ENCODE measurements at places on chromosomes 5 and 9.

GRCh38 chr5:124923131-124923530 is 176.7 kb upstream of the ZNF608 start:
- peak; percentile 97 for DNase-seq

- no peak for DNase-seq
Observed at GRCh38 chr9:128298535-128299482, 22.7 kb downstream of the SWI5 start.

DNA sequence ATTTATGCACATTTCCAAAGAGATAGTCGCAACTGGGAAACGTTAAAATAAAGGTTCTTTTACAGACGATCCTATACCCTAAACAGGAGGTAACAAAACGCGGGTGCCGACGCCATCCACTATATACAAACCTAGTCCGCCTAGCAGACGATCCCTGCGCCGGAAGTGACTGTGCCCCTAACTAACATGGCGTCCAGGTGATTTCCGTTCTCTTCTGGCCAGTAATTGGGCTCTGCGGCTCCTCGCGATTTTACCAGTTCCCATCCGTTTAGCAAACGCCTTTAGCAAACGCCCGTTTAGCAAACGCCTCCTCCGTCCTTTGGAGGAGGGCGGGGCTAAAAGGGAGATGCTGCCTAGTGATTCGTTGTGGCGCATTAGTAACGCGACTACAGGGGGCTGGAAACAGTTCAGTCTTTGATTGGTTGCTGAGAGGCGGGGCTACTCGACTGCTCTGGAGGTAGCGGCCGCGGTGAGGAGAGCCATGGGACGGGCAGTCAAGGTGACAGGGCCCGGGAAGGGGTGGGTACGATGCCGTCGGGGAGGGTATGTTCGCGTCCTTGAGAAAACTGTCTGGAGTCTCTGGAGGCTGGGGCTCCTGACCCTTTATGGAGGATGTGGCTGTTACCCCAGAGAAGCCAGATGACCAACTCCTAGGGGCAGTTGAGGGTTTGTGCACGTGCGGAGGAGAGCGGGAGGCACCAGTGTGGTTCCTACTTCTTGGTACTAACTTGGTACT is at the start of gene LYRM7:
LYRM7 (plus strand) TSS at position 405 of the 736 bp plus-strand sequence; CDS start at position 482, 77 bp downstream.
- peak; percentile 99 for DNase-seq

GRCh38 chr5:107549567-107549966 is 121.2 kb downstream of the EFNA5 start:
- no peak for DNase-seq

DNA sequence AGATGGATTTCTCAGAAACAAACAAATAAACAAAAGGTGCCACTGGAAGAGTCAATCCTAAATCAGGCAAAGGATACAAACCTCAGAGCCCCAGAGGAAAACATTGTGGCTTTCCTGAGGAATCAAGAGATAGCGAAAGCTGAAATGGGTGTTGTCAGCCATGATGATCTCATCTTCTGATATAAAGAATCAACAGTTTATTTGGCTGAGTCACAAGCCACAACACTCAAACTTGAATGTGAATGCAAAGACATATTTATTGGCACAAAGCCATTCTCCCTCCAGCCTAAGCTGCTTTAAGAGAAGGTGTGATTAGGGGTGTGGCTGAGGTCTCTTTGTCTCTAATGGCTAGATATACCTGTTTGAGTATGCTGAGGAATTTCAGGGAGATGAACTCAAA is 73.3 kb upstream of the NREP start:
- DNase-seq = no peak

DNA sequence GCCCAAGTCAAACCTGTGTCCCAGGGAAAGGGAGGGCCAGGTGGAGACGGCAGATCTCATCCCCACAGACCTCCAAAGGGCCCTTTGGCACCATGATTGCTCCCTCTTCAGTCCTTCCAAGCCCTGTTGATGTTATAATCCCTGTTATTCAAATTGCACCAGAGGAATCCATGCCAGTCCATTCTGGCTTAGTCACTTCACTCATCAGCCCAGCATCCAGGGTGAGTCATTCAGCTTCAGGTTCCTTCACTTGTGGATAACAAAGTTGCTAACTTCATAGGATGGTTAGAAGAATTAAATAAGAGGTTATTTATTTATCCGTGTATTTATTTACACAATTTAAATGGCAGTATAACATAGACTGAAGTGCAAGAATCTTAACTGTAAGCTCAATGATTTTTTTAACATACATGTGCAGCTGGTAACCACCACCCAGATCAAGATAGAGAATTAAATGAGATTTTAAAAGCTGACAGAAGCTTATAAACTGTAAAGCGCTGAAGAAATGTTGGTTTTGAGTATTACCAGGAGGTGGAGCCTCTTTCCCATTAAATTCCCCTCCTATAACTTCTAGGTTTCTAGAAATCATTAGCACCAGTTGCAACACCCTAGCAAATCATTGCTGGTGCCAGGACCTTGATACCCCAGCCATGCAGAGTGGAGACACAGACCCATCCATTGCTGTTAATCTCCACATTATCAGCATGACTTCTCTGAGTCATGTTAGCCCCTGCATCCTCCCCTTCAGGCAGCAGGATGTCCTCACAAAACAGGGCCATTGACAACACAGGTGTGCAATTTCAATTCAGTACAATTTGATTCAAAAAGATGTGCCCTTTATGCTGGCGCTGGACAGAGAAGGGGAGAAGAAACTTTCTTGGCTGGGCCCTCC is 77.4 kb downstream of the SEC61B start:
- DNase-seq = peak; percentile 19

DNA sequence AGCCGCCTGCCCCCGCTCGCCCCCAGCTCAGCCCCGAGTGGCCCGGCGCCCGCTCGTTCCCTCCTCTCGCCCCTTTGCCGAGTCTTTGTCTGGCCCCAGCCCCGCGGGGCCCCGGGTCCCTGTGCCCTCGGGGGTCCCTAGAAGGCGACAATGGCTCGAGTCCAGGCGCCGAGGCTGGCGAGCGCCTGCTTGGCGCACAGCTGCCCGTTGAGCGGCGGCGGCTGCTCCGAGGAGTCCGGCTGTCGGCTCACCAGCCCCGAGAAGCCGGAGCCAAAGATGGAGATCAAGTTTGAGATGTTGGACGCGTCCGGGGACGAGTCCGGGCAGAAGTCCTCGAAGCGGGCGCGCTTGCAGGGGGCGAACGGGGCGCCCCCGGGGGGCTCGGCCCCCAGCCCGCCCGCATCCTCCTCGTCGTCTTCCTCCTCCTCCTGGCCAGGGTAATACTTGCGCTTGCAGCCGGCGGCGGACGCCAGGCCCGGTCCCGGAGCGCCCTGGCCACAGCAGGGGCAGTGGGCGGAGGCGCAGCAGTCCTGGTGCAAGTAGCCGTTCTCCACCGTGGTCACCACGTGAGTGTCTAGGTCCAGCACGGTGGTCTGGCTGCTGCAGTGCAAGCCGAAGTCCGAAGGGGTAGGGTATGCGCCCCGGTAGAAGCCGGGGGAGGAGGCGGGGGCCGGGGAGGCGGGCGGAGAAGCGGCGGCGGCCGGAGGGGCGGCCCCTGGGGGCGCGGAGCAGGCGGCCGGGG is 1.2 kb downstream of the IER5L start:
- DNase-seq = peak; percentile 11

GRCh38 chr9:69622676-69623075 is 49.5 kb downstream of the APBA1 start:
- no peak for DNase-seq

GRCh38 chr5:180282281-180282680 is 9.6 kb downstream of the MAPK9 start:
- no peak for DNase-seq

DNA sequence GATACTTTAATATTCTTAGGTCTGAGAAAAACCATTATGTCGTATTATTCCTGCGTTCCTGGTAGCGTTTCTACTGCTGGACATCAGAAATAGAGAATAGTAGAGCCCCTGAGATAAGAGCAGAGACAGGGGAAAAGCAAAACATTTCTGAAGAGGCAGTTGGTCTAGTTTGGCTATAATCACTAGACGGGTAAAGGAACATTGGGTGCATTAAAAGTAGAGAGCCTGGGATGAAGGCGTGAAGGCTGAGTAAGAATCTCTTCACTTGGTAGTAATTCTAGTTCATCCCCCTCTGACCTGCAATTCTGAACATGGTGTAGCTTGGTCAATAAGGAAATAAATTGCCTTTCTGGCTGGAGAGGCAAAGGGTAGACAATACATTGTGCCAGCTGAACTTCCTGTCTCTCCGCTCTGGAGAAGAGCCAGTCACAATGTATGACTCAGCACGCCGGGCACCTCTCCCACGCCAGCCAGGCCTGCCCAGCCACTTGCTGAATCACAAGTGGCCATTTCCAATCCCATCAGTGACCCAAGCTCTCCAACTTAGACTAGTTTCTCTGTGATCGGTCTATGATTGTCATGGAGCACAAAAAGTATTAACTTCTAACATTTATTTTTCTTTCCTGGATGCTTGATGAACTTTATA is 75.4 kb downstream of the STK32A start:
- peak; percentile 65 for DNase-seq

GRCh38 chr5:61748121-61748520 is 416.1 kb downstream of the ZSWIM6 start:
- no peak for DNase-seq

DNA sequence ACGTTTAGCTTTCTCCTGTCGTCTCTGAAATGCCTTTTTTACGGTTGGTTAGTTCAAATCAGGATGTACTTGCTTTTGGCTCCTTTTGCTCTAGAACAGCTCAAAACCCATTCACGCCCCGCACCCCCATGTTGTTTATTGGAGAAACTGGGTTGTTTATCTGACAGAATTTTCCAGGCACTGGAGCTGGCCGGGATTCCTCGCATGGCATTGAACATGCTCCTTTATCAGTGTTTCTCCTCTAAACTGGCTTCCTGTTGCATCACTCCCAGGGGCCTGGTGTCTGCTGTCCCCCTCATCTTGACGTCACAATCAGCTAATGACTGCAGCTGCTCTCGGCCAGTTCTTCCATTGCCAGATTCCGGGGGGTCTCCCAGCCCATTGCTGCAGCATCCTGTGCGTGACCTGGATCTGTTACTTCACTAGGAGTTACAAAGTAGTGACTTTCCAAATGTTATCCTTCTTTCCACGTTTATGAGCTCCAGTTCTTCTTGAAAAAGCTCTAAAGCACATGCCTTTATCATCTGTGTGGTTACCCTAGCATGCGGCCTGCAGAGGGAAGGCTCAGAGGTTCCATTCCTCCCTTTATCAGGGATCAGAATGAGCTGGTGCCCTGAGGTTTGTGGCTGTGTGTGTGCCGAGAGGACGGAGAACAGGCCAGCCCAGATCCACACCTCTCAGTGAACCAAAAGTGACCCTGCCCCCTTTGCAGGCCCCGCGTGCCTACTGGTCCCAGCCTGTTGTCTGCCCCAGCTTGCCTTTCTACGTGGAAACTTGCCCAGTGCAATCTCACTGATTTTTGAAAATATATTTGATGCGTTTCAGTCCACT is 27.5 kb downstream of the FAM163B start:
- no peak for DNase-seq

DNA sequence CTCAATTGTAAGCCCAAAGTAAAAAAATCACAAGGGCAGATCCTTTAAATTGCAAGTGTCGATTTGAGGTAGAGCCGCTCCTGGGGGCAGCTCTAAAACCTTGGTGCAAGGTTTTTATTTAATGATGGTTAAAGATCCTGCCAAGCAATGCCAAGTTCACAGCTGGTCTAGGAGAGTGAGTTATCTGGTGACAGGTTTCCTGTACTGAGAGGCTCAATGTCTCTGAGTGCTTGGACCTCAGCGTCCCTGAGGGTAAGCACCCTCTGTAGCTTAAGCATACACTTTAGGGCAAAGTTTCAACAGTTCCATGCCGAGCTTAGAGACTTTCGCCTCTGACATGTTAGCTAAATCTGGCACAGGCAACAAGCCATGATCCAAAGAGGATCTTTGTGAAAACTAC is 119.8 kb upstream of the EGFLAM start:
- no peak for DNase-seq

DNA sequence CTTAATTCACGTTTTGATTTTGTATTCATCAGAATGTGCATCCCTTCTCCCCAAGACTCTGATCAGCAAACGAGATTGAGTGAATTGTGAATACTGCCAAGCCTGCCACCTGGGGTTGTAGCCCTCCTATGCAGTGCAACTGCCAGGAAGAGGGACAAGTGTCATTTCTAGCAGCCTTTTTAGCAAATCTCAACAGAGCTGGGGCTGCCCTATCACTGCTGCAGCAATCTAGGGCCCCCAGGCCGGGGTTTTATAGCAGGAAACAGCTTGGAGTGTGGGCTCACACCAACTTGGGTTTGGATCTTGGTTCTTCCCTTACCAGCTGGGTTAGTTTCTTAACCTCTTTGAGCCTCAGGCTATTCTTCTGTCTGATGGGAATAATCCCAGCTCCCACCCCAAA is 4.0 kb downstream of the CSF1R start:
- no peak for DNase-seq

DNA sequence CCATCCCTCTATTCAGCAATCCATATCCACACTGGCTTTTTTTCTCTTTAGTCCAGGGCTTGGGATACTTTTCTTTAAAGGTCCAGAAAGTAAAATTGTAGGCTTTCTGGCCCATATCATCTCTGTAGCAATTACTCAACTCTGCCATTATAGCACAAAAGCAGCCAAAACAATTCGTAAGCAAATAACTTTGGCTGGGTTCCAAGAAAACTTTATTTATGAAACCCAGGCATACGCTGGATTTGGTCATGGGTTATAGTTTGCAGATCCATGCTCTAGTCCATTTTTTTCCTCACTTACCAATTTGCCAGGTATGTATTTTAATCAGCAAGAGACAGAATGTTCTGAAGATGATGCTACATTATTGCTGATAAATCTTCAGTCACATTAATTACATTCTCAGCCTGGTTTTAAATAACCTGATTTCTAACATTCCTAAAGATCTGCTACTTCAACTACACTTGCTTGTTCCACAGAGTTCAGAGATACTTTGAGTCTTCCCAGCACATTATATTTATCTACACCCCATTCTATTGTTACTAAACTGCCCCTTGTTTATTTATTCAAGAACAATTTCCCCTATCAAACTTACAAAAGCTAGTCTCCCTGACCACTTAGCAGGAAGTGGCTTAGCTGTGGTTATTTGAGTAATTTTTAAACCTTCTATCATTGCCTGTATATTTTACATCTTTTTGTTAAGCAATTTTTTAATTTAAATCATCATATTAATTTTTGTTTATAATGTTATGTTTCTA is 161.0 kb downstream of the ISL1 start:
- DNase-seq = peak; percentile 17

- DNase-seq = no peak
Observed at GRCh38 chr5:112142769-112143270, 276.3 kb downstream of the EPB41L4A start.

DNA sequence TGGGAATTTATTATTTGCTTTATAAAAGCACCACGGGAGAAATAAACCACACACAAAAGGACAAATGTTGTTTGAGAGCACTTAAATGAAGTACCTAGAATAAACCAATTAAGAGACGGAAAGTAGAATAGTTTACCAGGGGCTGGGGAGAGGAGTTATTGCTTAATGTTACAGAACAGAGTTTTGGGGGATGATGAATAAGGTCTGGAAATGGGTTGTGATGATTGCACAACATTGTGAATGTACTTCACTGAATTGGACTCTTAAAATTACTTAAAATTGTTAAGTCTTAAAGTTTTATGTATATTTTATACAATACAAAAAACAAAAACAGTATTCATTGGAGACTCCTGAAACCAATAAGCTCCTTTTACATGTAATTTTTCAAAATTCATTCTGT is 1.5 kb downstream of the ZBTB43 start:
- no peak for DNase-seq

- no peak for DNase-seq
Observed at GRCh38 chr5:101160002-101160401, 256.9 kb upstream of the ST8SIA4 start.

- DNase-seq = no peak
Observed at GRCh38 chr5:200985-201384, 9.7 kb downstream of the LRRC14B start.

GRCh38 chr5:144378681-144379080 is 208.0 kb downstream of the KCTD16 start:
- DNase-seq = no peak

- DNase-seq = no peak
Observed at GRCh38 chr5:101271416-101271815, 368.3 kb upstream of the ST8SIA4 start.

Data from NCI-H748 treated with DMSO at 0.1 percent for 48 hours (cell line).